ENCODE measurements at places on chromosomes 7 and 10.

GRCh38 chr10:128956149-128956548 is 510.9 kb upstream of the MGMT start:
- DNase-seq = no peak

- DNase-seq = no peak
Measured at GRCh38 chr10:105121743-105122142, 480.7 kb downstream of the SORCS3 start.

- DNase-seq = no peak
Measured at GRCh38 chr7:150942001-150942590, 36.0 kb downstream of the KCNH2 start.

- no peak for DNase-seq
Measured at GRCh38 chr10:119139464-119140067, 25.9 kb downstream of the SFXN4 start.

- no peak for DNase-seq
Measured at GRCh38 chr7:27154369-27154768, 2.0 kb upstream of the HOXA3 start.

DNA sequence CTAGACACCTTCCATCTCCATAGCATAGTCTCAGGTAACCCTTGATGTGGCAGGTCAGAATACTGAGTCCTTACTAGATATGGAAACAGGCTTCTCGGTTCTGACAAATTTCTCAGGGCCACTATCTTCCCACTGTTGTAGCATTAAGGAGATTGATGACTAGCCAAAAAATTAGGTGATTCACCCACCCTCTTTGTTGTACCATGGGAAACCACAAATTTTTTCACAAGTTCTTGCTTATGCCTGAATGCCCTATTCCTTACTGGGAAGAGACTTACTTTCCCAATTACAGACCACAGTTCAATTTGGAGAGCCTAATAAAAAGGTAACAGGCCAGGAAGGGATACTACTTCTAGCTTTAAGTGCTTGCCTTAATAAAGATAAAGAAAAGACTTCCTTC is 948.8 kb downstream of the GRM8 start:
- no peak for DNase-seq

- no peak for DNase-seq
Measured at GRCh38 chr7:154373956-154374355, 321.8 kb downstream of the DPP6 start.

- no peak for DNase-seq
Measured at GRCh38 chr7:25171516-25171915, 46.5 kb upstream of the CYCS start.

GRCh38 chr7:6392712-6393666 is 54.8 kb downstream of the DAGLB start:
- no peak for DNase-seq

- no peak for DNase-seq
Measured at GRCh38 chr7:105068886-105069285, 54.9 kb downstream of the KMT2E start.

DNA sequence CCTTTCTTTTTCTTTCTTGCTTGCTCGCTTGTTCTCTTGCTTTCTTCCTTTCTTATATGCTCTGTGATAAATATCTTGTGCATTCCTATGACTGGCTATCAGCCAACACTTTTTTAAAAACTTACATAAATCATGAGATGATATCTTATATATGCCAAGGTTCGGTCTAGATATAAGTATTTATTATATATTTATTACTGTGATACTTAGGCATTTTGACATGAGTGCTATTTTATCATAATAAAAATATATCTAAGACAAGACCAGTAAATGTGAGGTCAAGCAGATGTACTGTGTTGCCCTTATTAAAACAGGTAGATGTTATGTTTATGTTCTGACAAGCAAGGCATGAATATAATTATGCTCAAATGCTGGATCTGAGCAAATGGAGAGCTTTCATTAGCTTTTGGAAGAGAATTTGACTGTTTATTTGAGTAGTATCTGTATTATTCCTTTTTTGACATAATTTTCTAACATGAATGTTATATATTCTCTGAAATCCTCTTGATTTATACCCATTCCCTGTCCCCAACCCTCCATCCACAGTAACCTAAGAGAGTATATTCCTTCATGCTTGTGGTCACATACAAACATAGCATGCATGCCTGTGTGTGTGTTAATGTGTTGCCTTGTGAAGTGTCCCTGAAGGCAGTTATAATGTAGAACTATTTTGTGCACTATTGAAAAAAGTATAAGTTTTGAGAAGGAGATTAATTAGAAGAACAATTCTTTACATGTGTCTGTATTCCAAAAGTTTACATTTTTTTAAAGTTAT is 158.0 kb downstream of the HDAC9 start:
- DNase-seq = no peak

DNA sequence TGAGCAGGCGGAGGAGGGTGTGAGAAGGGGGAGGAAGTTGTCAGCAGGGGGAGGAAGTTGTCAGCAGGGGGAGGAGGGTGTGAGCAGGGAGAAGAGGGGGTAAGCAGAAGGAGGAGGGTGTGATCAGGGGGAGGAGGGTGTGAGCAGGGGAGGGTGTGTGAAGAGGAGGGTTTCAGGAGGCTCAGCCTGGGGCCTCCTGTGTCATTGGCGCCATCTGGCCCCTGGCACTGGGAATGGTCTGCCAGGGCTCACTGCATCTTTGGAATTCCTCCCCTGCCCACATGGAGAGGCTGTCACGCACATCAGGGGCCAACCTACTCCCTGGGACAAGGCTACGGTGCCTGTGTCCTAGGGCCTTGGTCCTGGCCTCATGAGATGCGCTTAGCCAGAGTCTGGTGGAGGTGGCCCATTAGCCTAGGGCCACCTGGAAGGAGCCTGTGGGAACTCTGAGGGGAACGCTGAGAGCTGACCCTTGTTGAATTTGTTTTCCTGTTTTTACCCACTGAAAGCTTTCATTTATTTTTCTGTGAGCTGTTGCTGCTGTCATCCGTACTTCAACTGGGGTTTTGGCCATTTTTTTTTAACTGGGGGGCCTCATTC is 18.0 kb downstream of the CAMK2B start:
- no peak for DNase-seq

DNA sequence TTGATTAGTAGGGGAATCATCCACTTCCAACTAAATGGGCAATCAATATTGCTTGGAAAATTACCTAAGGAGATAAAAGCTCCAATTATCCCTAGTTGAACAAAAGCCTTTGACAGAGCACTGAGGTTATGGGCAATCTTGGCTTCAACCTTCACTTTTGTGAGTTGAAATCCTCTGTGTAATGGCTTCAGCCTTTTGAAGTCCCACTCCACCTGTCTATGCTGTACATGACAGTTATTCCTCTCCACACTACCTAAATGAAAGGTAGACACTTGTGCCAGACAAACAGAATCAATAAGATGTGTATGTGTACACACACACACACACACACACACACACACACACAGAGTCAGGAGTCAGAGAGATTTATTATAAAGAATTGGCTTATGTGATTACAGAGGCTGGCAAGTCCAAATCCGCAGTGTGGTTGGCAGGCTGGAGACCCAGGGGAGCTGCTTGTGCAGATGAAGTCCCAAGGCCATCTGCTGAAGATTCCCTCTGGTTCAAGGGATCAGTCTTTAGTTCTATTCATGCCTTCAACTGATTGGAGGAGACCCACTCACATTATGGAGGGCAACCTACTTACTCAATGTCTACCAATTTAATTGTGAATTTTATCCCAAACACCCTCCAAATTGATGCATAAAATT is 164.8 kb upstream of the CDC14C start:
- DNase-seq = no peak

GRCh38 chr10:69952069-69952800 is 100.4 kb upstream of the MACROH2A2 start:
- no peak for DNase-seq

GRCh38 chr7:31690935-31691334 is 3.9 kb downstream of the PPP1R17 start:
- no peak for DNase-seq

- DNase-seq = no peak
Measured at GRCh38 chr7:28413011-28413410, 693 bp downstream of the CREB5 start.

DNA sequence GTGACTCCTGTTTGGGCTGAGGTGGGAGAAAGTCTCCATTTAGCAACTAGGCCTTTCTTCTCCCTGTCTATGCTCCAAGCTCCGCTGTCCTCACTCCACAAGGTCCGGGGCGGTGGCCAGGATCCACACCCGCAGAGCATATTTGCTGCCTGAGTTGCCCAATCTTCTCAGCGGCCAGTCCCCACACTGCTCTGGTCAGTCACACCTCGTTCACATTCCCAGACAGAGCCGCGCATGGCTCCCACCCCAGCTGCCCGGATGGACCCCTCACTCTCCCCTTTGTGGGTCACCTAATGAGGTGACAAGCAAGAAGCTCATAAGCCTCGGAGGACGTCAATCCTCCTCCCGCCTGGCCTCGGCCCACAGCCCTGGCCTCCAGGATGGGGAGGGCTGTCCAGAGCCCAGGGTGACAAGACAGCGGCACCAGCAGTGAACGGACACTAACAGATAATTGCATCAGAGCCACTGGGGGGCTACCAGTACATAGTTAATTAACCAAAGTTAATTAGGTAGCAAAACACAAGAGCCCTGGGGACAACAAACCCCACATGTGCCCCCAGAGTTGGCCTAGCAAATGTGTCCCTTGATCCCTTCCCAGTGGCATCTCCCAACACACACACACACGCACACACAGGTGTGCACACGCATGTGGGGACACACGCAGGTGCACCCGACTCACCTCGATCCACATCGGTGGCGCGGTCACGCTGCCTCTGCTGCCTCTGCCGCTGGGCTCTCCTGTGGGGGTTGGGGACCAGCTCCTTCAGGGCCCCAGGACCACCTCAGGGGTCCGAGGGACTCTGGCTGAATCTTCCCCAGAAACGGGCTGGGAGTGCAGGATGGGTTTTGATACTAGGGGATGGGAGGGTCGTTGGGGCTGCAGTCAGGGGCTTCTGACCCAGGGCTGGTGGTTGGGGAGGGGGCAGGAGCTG is 11.8 kb downstream of the EPHA1 start:
- DNase-seq = no peak

DNA sequence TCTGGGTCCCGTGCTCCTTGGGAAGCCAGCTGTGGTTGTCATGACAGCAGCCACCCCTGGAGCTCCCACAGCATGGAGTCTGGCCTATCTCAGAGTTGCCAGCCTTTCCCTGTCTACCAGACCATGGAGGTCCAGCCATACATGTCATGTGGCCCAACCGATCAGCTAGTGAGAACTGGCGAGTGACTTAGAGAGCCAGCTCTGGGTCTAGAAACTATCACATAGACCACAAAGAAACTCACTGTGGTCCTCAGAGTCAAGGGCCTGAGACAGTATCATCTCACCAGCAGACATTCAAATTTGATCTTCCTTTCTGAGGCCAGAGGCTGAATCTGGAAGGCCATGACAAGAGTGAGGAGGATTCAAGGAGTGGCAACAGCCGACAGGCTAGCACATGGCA is 223.3 kb upstream of the GPR26 start:
- no peak for DNase-seq

- no peak for DNase-seq
Measured at GRCh38 chr10:73018632-73019031, 64.0 kb upstream of the PLA2G12B start.

DNA sequence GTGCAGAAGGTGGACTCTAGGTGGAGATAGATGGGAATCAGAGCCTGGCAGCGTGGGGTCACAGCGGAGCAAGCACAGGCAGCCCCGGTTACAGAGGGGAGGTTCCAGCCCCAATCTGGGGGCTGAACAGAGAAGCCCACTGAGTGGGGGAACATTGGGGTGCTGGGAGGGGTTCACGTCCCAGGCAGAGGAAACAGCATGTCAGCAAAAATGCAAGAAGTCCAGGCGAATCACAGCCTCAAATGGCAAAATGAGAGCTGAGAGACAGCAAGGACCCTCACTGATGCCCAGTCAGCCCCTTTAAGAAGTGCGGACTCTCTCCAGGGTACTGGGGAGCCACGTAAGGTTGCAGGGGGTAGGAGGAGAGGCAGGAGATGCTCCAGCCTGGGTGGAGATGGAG is 62.0 kb downstream of the ELFN1 start:
- no peak for DNase-seq

GRCh38 chr10:48274636-48275035 is at the start of gene FRMPD2:
Gene FRMPD2, minus strand, starts transcription at chr10:48274696. Its CDS starts 129 bp downstream, at chr10:48274567.
- no peak for DNase-seq

GRCh38 chr7:40202851-40203250 is 68.0 kb downstream of the SUGCT start:
- DNase-seq = no peak

DNA sequence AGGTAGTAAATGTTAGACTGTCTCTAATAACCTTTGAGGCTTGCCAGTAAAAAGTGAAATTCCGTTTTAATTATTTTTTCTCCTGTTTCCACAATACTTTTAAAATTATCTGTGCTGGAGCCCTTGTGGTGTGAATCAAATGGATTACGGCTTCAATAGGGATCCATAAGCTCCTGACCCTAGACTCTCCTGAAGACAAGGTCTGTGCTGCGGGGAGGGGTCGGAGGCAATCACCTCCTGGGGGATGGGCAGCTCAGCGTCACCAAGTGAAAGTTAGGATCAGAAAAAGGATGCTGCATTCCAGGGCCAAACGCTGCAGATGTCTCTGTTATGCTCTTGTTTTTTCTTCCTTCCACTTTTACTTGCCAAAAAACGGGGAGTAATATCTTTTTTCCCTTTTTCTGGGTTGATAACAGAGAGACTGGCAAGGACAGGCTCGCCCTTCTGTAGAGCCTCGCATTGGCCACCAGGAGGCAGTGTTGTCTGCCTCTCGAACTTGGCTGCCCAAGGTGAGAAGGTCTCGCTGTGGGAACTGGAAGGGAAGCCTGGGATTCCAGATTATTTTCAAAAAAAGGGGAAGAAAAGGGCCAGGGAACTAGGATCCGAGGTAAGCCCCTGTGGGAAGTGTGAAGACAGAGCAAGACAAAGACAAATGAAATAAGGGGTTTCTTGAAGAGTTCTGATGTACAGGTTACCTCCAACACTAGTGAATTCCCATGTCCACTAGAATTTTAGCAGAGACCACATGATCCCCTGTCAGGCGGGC is 621.9 kb downstream of the ACTR3B start:
- DNase-seq = no peak

- no peak for DNase-seq
Measured at GRCh38 chr10:16652154-16652553, 130.5 kb upstream of the C1QL3 start.

GRCh38 chr7:104362756-104363155 is 34.4 kb downstream of the LHFPL3 start:
- DNase-seq = no peak

DNA sequence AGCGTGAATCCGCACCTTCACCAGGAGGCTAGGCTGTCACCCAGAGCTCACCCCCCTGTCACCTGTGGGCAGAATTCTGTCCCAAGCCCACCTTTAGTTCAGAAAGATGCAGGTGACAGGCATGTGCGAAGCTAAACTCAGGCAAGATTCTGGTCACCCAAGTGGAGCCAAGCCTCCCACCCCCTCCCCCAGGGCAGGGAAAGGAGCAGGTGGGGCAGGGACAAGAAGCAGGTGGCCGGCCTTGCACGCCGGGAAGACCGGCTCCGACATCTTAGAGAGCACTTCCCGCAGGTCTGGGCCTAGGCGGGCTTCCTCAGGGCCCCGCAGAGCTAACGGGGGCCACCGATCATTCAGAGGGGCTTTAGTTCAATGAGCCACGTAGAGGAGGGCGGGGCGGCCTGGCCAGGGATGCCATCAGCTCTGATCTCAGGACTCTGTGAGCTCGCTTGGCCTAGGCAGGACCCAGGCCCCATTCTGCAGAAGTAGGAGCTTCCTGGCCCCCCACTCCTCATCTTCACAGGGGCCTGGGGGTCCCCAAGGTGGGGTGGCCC is 19.9 kb downstream of the UNCX start:
- no peak for DNase-seq
